B cell (primary cell): ENCODE measurements at places on chromosomes 6 and 20.

DNA sequence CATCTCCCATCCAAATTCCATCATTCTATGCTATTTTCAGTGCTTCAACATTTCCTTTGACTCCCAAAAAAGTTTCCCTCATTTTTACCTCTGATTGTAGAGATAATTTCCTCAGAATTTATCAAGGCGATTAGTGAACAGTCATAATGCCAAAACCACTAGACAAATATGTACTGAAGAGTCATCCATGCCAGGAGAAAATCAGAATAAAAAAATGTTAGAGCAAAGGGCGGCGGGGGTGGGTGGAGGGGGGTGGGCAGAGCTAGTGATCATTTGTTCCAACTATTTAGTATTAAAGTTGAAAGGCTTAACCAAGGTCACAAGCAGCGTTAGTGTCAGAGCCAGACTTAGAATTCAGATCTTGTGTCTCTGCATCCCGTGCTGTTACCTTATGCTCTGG lies 5.3 kb upstream of the ADGRF5 start:
- DNase-seq, result no peak

- no peak for DNase-seq
These were observed 800.1 kb upstream of the CITED2 start for GRCh38 chr6:140174524-140174923.

DNA sequence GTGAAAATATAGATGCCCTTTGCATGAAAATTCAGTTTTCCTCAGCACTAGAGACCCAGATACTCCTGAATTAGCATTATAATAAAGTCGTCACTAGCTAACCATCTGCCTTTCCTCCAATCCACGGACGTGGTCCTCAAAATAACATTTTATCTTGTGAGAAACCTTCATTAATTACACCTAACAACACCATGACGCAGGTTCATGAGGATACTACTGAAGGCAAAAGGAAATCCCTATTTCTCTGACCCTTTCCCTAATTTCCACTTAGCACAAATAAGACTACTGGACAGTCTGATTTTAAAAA lies 1.3 kb upstream of the PNISR start:
- no peak for DNase-seq

DNA sequence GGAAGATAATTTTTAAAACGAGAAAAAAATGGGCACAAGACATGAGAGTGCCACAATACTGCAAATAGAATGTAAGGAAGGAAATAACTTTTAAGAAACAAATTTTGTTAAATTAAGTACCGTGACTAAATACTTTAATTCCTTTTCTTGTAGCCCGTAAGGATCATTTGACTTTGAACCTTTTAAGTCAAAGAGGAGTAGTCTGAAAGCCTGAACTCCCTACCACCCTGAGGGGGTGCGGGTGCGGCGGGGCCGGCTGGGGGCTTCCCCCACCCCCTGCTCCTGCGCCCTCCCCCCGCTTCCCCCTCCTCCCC lies 231 bp upstream of the PHACTR2 start:
- no peak for DNase-seq

DNA sequence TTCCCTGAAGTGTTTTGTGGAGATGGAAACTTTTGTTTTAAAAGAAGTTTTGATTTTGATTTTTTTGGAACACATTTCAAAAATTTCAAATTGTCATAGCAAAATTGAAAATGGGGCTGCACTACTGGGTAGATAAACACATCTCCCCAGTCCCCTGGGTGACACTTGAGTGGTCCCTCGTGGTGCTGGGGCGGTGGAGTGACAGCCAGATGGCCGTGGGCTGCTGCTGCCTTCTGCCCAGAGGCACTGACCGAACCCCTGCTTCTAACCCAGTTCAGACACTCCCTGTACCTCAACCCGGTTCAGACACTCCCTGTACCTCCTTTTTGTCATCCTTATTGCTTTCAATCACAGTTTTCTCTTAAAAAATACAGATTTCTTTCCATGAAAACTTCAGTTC lies 69.9 kb upstream of the SYNJ2 start:
- DNase-seq, result no peak

DNA sequence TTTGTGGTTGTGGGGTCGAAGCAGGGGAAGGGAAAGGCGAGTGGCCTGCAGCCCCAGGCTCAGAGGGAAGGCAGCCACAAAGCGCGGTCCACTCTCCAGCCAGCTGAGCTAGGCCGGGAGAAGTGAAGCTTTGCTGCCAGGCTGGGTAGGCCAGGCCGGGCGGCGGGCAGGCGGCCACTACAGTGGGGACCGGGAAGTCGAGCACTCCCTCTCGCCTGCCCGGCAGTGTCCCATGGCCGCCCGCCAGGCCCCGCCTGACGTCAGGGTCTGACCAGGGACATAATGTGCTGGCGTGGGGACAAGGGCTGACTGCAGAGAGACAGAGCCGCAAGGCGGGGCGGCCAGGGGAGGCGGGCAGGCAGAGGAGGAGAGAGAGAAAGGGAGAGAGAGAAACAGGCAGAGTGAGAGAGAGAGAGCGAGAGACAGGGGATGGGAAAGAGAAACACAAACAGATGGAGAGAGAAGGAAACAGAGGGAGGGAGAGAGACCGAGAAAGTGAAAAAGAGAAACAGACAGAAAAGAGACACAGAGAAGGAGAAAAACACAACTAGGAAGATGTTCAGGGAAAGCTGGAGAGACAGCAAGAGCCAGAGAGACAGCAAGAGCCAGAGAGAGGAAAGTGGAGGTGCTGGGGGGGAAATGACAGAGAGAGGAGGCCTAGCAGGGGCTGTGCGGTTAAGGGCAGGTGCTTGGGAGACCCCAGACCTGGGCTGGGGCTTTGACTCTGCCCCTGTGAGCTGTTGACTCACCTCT lies 94.5 kb upstream of the PTPN1 start:
- DNase-seq, result no peak
